Effector memory CD8-positive, alpha-beta T cell (primary cell): ENCODE measurements at places on chromosomes 16 and 17.
A peak's percentile ranks its signal among the peaks of the same experiment; 100 is the strongest.

DNA sequence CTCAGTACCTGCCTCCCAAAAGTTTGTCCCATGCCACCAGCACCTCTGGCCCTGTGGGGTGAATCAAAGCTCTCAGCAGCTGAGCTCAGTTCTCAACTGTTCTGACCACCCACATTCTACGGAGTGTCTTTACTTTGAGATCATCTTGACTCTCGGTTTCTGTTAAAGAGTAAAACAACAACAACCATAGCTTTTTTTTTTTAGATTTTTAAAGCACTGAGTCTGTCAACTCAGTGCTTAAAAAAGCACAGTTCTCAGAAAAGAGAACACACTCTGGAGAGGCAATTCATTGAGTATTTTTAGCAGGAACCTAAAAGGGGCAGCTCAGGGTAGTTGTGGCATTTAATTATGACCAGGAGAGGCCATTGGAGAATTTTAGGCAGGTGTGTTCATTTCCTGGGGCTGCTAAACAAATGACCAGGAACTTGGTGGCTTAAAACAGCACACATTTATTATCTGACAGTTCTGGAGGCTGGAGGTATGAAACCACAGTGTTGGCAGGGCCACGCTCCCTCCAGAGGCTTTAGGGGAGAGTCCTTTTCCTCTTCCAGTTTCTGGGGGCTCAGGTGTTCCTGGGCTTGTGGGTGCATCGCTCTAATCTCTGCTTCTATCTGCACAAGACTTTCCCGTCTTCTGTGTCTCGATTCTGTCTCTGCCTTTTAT lies 6.7 kb upstream of the WFIKKN2 start:
- H3K4me1 ChIP-seq = no peaks in the 10 kb centered on the region
- DNase-seq = no peak
- H3K27ac ChIP-seq = no peak overlapping the region
- no peak overlapping the region for H3K4me3 ChIP-seq

DNA sequence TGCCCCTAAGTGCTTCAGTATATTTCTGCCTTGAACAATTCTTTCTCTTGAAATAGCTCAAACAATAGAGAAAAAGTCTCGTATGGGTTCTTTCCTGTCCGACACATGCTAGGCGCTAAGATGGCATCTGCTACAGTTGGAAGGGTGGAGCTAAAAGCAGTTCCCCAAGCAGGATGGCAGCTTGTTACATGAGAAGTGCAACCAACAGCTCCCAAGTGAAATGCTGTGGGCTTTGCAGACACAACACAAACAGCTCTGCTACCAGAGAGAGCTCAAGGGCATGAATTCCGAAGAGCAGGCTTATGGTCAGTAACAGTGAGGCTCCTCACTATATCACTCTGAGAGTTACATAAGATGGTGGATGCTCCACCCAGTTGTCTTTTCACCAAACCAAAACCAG lies 83.8 kb downstream of the VPS53 start:
- peaks cover 22% of the 10 kb centered on the region for H3K36me3 ChIP-seq
- no peaks in the 10 kb centered on the region for H3K27me3 ChIP-seq
- H3K27ac ChIP-seq = peak overlapping the region; percentile 26

- H3K36me3 ChIP-seq = peaks cover 10% of the 10 kb centered on the region
- DNase-seq = no peak
- no peak overlapping the region for H3K4me3 ChIP-seq
- peak overlapping the region; percentile 81 for H3K27ac ChIP-seq
- peaks cover 4% of the 10 kb centered on the region for H3K4me1 ChIP-seq
These were observed 157.7 kb downstream of the CCDC182 start for GRCh38 chr17:57587193-57587969.

DNA sequence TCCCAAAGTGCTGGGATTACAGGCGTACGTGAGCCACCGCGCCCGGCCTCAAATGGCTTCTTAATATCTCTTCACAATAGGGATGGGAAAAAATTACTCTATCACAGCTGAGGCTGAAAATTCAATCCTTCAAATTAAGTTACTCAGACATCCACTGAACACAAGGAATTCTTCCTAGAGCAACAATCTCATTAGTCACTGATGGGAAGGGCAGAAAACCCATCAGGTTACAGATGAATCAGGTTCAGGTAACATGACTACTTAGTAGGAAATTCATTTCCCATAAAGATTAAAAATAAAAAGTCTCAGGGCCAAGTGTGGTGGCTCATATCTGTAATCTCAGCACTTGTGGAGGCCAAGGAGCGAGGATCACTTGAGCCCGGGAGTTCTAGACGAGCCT lies 42.5 kb upstream of the ABR start:
- H3K27me3 ChIP-seq = peaks cover 6% of the 10 kb centered on the region
- H3K4me1 ChIP-seq = no peaks in the 10 kb centered on the region
- H3K4me3 ChIP-seq = no peak overlapping the region
- DNase-seq = no peak
- H3K27ac ChIP-seq = no peak overlapping the region
- no peaks in the 10 kb centered on the region for H3K36me3 ChIP-seq

- peaks cover 17% of the 10 kb centered on the region for H3K4me1 ChIP-seq
- peaks cover 6% of the 10 kb centered on the region for H3K27me3 ChIP-seq
- H3K27ac ChIP-seq = peak overlapping the region; percentile 46
- H3K4me3 ChIP-seq = peak overlapping the region; percentile 64
These were observed 38.6 kb downstream of the AXIN2 start for GRCh38 chr17:65522751-65523404.

DNA sequence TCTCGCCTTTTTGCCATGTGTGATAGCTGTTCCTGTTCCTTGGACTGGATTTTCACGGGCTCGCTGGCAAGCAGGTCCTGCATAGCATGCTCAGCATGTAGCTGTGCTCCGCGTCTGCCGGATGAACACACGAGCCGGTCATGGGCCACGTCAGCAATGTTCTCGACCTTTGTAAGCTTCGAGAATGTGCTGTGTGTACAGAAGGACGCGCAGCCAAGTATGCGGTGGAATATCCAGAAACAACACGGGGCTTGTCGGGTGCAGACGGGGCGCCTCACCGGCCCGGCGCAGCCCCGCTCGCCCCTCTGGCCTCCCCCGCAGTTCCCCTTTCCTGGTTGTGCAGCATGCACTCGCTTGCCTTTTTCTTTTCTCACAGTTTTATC lies 42.2 kb downstream of the RPTOR start:
- no peaks in the 10 kb centered on the region for H3K27me3 ChIP-seq
- DNase-seq = no peak
- no peak overlapping the region for H3K27ac ChIP-seq
- no peaks in the 10 kb centered on the region for H3K36me3 ChIP-seq
- no peak overlapping the region for H3K4me3 ChIP-seq
- H3K4me1 ChIP-seq = peaks cover 17% of the 10 kb centered on the region

- no peak for DNase-seq
- no peaks in the 10 kb centered on the region for H3K27me3 ChIP-seq
- H3K27ac ChIP-seq = no peak overlapping the region
- H3K36me3 ChIP-seq = peaks cover 3% of the 10 kb centered on the region
These were observed 10.9 kb downstream of the LYRM9 start for GRCh38 chr17:27882162-27882840.

DNA sequence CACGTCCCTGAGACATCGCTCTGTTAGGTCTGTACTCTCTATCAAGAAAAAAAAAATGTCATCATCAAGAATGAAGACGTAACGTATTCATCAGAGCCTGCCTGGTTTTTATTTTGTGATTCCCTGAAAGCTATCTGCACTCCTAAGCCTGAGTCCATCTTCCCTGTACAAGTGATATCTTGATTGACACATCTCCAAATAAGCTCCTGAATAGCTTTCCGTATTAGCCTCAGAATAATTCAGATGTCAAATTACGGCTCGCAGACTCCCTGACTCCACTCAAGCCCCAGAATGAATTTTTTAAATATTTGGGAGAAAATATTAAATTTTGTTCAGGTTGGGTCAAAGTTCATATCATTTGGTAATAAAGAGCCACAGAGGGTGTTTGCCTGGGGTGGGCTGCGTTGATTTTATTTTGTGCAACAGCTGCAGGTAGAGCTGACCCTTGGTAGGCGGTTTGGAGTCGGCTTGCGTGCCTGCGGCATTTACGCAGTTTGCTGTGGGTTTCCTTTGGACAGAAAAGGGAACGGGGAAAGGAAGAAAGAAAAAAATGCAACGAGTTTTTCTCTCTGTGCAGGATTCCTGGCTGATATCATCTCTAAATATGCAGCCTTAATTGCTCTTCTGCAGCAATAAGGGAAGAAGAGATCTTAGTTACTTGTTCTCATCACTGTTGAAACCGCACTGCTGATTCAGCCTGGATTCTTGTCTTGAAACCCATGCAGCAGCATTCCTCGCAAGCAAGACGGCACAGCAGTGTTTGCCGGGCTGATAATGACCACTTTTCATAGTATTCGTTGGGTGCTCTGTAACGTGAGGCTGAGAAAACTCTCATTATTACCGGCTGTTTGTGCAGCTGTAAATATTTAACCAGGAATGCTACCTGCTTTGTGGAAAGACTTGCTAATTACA lies 114.7 kb downstream of the IRX3 start:
- H3K4me3 ChIP-seq = no peak overlapping the region
- no peak for DNase-seq
- H3K27ac ChIP-seq = no peak overlapping the region
- no peaks in the 10 kb centered on the region for H3K36me3 ChIP-seq
- H3K4me1 ChIP-seq = no peaks in the 10 kb centered on the region
- H3K27me3 ChIP-seq = peaks cover 20% of the 10 kb centered on the region

DNA sequence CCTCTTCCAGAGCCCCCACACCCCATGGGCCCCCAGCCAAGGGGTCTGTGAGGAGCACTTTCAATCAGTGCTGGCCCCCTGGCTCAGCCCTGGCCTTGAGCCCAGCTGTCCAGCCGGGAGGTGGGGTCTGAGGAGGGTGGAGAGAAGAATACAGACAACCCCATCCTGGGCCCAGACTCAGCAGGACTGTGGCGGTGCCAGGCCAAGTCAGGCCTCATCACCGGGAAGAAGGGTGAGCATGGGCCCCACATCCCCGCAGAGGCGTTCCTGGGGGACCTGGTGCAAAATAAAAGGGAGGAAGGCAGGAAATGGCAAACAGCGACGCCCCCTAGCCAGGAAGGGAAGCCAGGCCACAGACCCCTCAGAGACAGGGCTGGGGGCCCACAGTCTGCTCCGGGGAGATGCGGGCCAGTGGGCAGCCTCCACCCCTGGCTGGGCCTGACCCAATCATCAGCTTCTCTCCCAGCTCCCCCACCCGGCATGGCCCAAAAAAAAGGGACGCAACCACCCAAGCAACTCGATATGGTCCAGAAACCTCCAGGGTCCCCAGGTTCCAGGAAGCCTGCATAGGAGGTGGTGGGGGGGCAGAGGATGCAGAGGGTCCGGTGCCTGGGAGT lies 20.6 kb downstream of the ZNF423 start:
- H3K4me1 ChIP-seq = no peaks in the 10 kb centered on the region
- no peak overlapping the region for H3K27ac ChIP-seq
- H3K4me3 ChIP-seq = no peak overlapping the region
- no peaks in the 10 kb centered on the region for H3K36me3 ChIP-seq

DNA sequence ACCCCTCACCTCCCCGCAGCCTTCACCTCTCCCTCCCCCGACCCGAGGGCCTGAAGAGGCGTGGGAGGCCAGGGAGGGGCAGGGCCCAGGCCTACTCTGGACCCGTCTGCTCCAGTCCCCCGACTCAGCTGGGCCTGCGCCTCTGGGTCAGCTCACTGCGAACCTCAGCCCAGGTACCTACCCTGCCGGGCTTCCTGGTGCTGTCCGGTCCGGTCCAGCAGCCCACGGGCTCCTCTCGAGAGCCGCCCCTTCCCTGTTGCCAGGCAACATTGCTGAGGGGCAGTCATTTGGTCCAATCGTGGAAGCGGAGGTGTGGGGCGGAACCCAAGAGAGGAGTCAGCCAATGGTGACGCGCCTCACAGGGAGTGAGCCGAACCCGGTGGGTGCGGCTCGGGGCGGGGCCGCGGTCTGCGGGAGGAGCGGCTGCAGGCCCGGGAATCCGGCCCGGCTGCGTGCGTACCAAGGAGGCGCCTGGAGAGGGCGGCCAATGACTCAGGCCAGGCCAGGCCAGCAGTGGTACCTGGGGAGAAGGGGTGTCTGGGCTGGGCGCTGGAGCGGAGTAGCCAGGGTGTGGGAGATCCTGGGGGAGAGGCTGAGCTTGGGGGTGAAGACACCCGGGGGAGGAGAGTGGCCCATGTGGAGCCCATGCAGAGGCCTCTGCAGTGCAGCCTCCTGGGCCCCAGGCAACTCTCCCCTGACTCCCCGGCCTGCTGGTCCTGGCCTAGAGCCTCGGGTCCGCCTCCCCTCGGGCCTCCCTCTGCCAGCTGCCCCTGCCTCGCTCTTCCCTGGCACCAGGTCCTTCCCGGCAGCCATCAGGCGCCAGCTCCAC lies at the start of gene MEAK7:
Gene MEAK7, minus strand, starts transcription at position 240 of the 829 bp plus-strand sequence. CDS start 6,573 bp downstream, outside the sequence.
- H3K4me3 ChIP-seq = peak within 1 kb of the TSS; percentile 90
- peaks cover 9% of the 10 kb centered on the region for H3K36me3 ChIP-seq
- no peaks in the 10 kb centered on the region for H3K27me3 ChIP-seq
- peak; percentile 98 for DNase-seq

- H3K27ac ChIP-seq = peak overlapping the region; percentile 41
- H3K36me3 ChIP-seq = peaks cover 8% of the 10 kb centered on the region
- peak overlapping the region; percentile 45 for H3K4me3 ChIP-seq
- no peaks in the 10 kb centered on the region for H3K27me3 ChIP-seq
These were observed 45.0 kb upstream of the SMURF2 start for GRCh38 chr17:64707050-64707591.

GRCh38 chr16:85568519-85568918 lies 44.6 kb upstream of the GSE1 start:
- H3K27ac ChIP-seq = peak overlapping the region; percentile 49
- H3K4me3 ChIP-seq = peak overlapping the region; percentile 89
- H3K4me1 ChIP-seq = peaks cover 83% of the 10 kb centered on the region
- H3K27me3 ChIP-seq = no peaks in the 10 kb centered on the region

- peaks cover 6% of the 10 kb centered on the region for H3K4me1 ChIP-seq
- peaks cover 69% of the 10 kb centered on the region for H3K36me3 ChIP-seq
- no peaks in the 10 kb centered on the region for H3K27me3 ChIP-seq
These were observed 33.3 kb downstream of the ADCY7 start for GRCh38 chr16:50299508-50300105.

DNA sequence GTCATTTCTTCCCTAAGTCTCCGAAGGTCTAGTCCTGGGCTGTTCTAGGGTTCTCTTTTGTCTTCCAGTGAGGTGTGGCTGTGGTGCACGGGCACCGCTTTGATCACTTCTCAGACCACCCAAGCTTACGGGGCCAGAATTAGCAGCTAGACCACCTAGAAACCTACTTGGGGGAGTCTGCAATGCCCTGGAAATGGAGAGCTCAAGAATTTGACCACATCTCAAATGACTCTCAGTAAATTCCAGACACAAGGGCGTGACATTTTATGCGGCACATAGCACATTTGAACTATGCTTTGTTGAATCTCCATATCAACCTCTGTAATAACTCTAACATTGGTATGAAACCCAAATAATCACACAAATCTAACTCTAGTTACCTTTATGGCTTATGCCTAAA lies 24.9 kb downstream of the TRIM16 start:
- H3K27ac ChIP-seq = no peak overlapping the region
- H3K4me3 ChIP-seq = no peak overlapping the region
- H3K36me3 ChIP-seq = peaks cover 3% of the 10 kb centered on the region
- no peak for DNase-seq

DNA sequence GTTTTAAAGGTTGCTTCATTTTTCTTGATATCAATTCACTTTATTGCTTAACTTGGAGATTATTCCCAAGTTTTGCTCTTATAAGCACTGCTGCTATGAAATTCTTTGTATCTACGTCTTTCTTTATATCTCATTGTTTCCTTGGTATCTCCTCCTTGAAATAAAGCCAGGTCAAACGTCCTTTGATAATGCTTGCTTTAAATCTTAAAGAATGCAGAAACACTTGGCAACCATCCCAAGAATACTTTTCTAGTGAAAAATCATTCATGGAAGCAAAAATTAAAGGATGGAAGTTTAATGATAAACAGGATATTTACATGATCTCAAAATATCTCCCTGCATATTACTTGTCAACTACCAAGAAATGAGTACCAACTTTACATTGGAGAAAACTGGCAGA lies 175.2 kb downstream of the CPPED1 start:
- H3K36me3 ChIP-seq = no peaks in the 10 kb centered on the region
- H3K27ac ChIP-seq = no peak overlapping the region
- DNase-seq = no peak
- no peak overlapping the region for H3K4me3 ChIP-seq
- H3K4me1 ChIP-seq = no peaks in the 10 kb centered on the region
- peaks cover 33% of the 10 kb centered on the region for H3K27me3 ChIP-seq
